ENCODE measurements at places on chromosomes 3 and 15.
A peak's percentile ranks its signal among the peaks of the same experiment; 100 is the strongest.

GRCh38 chr3:109926376-109926775 is 589.0 kb upstream of the DPPA4 start:
- DNase-seq, result no peak

DNA sequence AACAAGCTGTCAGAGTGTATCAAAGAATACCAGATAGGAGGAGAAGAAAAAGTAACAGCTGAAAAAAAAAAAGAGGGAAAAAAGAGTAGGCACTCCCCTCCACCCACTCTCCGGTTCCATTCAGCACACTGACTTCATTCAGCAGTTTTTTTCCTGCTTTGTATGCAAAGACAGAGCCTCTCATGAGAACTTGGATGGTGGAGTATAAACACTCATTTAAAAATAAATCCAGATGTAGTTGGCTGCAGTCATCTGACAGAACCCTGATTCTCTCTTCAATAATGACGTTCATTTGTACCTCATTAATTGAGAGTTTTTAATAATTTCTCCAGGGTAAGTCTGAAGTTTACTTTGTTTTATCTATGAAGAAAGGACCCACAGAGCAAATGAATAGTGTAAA is 81.0 kb downstream of the TMEM108 start:
- no peak for DNase-seq

GRCh38 chr3:72797773-72798543 is 50.3 kb downstream of the SHQ1 start:
- DNase-seq, result no peak

DNA sequence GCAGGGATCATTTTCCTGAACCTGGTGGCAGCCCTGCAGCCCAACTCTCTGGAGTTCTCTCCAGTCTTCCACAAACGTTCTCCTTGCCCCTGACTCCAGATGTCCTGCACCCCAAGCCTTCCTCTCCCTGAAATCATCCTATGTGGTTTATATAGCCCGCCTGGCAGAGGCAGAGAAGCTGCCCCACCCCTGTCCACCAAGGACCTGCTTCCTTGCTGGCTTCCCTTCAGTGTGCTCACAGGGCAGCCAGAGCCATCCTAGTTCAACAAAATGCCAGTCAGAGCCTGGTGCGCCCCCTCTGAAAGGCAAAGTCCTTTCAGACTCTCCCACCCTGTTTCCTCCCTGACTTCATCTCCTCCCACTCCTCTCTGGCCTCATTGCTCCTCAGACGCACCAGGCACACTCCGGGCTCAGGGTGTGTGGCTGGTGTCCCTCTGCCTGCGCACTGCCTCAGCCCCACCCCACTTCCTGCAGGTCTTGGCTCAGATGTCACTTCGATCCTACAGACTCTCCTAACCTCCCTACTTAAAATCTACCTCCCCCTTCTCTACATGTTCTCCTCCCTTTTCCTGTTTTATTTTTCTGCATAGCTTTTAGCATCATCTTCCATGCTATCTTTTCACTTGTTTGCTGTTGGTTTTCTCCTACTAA is 5.9 kb downstream of the KBTBD13 start:
- DNase-seq, result peak; percentile 39

GRCh38 chr15:70053001-70053715 is 44.6 kb downstream of the TLE3 start:
- DNase-seq, result peak; percentile 0

GRCh38 chr3:175246766-175247165 is 387.6 kb downstream of the NAALADL2 start:
- DNase-seq, result no peak

DNA sequence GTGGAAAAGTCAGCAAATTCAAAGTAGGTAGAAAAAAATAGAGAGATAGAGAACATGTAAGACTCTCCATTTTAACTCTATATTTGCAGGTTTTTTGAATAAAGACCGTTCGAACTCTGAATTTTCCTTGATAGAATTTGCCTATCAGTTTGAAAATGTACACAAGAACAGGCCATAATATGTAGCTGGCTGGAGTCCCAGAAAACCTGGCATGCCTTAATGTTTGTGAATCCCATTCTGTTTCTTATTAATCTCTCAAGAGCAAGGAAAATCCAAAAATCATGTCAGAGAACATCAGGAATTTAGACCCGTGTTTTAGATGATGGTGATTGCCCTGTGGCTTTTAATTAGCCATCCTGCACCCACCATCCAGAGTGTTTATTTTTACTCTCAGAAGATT is 7.2 kb upstream of the CFAP161 start:
- no peak for DNase-seq

DNA sequence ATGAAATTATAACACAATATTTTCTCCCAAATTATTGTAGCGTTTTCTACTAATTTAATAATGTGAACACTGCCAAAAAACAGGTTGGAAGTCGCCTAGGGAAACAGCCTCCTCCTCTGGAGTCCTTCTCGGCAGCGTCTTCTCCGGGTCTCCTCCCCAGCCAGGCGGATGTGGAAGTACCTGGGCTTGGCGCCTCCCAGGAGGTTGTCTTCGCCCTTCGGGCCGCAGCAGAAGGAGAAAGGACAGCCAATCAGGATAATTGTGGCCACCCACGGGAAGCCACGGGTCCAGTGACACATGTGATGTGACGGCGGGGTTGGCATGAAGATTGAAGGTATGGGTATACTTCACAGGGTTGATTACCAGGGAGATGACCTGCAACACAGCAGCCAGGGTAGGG is 491.2 kb downstream of the PYDC2 start:
- no peak for DNase-seq

DNA sequence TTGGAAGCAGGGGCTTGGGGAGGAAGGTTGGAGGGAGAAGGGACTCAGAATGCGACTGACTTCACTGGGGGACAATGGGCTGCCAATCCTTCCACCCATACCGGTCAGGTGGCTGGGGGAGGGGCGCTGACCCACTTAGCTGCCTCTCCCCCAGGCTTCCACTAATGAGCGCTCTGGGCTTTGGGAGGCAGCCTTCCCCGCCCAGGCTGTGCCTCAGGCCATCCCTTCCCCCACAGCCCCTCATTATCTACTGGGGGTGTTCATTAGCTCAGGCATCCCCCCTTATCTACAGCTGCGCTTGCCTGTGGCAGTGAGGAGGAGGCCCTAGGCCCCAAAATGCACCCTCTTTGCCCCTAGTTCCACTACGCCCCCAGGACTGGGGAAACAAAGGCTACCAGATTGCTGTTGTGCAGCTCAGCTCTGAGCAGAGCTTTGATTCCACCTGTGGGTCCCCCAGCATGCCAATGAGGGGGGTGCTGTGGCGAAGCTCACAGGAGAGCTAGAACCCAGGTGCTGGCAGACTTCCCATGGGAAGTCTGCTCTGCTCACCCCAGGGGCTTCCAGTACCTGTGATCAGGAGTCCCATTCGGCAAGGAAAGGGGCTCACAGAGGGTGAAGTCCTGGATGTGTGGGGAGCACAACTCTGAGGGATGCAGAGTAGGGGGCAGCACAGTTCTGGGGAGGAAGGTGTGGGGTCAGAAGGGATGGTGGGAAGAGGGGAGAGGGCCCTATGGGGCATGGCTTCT is 29.4 kb upstream of the SEMA3F start:
- no peak for DNase-seq

DNA sequence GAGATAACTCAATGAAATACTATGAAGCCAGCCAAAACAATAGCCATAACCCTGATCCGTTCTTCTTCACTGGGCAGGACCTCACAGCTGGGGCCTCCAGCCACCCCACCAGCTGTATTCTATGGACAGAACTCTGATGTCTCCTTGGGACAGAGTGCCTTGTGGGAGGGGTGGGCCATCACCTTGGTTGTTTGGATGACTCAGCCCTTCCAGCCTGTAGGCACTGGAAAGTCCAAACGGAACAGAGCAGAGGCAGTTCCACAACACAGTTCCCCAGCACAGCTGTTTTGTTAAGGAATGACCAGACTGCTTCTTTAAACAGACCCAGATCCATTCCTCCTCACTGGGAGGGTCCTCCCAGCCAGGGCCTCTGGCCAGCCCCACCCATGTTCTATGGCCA is 31.9 kb upstream of the ZBED2 start:
- no peak for DNase-seq

- DNase-seq, result no peak
These were observed 24.3 kb downstream of the CCR3 start for GRCh38 chr3:46266598-46266997.

- no peak for DNase-seq
These were observed 952.6 kb downstream of the AGBL1 start for GRCh38 chr15:87032295-87032694.

DNA sequence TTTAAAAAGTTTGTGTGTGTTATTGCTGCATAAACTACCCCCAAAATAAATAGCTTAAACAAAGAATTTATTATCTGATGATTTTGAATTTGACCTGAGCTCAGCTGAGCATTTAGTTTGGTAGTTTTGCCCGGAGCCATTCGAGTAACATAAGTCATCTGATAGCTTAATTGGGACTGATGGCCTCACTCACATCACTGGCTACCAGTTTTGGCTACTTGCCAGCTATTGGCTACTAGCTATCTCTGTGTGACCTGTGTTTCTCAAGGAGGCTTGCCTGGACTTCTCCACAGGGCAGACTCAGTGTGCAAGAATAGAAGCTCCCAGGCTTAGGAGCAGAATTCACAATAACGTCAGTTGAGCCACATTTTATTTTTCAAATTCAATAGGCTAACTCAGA is 9.0 kb downstream of the CNTN3 start:
- DNase-seq, result no peak

DNA sequence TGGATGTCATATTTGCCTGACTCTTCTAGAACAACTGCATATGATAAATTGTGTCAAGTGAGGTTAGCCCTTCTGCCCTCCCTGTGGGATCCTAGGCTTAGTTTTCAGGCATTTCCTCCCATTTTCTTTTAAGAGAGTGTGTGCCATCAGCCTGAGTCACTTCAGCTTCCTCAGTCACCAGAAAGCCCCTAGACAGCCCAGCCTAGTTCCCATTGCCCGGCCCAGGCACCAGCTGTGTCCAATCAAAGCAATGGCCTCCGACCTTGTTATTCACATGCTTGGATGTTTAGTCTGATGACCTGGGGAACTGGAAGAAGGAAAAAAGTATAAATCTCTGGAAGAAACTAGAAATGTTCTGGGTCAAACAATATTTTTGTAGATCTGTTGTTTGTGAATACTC is 221.9 kb upstream of the LRIG1 start:
- no peak for DNase-seq

DNA sequence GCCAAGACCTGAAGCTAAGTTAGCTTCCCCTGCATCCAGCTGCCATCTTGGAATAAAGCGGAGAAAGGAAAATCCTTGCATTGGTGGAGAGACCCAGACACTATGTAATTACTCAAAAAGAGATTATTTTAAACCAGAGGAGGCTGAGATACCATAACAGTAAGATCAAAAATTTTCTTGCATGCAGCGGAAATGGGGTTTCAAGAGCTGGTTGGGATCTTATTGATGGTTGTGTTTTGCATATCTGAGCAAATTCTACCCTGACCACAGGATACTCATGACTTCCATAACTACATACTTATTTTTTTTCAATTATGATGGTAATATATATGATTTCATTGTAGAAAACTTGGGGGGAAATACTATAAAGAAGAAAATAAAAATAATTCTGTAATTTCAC is 17.5 kb downstream of the TMEM158 start:
- DNase-seq, result no peak

- DNase-seq, result no peak
These were observed 25.9 kb upstream of the CAPN7 start for GRCh38 chr3:15180042-15180611.

DNA sequence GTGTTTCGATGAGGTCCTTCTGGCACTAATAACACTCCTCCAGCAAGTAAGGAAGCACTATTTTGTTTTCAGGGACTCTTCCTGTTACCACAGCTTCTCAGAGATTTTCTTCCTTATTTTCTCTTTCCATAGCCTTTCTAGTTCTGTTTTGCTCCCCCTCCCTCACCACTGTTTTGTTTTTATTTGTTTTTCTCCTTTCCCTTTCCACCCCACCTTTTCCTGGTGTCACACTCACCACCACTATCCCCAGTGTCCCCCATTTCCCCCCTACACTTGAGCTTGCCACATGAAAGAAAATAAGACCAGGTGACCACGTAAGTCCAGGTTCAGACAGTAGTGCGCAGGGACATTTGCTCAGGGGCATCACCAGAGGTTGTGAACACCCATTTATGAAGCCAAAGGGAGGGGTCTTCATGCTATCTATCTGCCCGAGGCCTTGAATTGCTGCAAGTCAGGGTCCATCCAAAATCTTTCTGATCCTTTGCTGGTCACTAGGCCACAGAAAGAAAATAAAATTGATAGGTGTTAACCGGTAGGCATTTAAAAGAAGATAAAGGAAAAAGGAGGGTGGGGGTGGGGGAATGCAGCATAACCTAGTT is 1.4 kb upstream of the RFTN1 start:
- no peak for DNase-seq

- DNase-seq, result no peak
These were observed 46.2 kb upstream of the TEX55 start for GRCh38 chr3:119099785-119100184.

- DNase-seq, result no peak
These were observed 41.1 kb downstream of the SLCO3A1 start for GRCh38 chr15:91894606-91895005.

DNA sequence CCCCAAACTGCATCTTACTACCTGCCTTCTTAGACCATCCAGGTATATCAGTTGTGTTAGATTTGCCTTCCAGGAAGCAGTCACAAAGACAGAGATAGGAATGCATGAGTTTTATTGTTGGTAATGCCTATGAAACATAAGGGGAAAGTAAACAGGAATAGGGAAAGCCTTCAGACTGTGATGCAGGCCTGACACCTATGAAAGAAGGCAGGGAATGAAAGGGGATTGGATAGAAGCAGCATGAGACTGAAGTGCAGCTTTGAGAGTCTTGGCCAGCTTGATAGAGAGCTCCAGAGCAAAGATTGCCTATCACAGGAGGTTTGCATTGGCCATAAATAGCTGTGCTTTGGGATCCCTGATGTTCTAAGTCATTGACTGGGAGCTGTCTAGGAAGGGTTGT is 15.9 kb upstream of the HHLA2 start:
- no peak for DNase-seq

- DNase-seq, result no peak
These were observed 8.9 kb downstream of the SEMA5B start for GRCh38 chr3:123018683-123019082.

DNA sequence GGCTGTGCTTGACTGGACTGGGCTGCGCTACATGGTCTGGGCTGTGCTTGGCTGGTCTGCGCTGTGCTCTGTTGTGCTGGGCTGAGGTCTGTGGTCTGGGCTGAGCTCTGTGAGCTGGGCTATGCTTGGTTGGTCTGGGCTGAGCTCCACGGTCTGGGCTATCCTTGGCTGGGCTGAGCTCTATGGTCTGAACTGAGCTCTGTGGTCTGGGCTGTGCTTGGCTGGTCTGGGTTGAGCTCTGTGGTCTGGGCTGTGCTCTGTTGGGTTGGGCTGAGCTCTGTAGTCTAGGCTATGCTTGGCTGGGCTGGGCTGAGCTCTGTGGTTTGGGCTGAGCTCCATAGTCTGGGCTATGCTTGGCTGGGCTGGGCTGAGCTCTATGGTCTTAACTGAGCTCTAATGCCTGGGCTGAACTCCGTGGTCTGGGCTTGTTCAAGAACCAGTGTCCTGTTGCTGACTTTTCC is 92.0 kb downstream of the PLXNA1 start:
- no peak for DNase-seq

Measured in CD4-positive, alpha-beta T cell treated with Interleukin-17A for 4 hours (primary cell).